ENCODE measurements at places on chromosomes 13 and 19. TPM values are rescaled to one million over a fixed set of nuclear protein-coding genes. Genes with fewer than 3 reads are reported as not detected.
A peak's percentile ranks its signal among the peaks of the same experiment; 100 is the strongest.

GRCh38 chr13:51332566-51333361 lies 6.7 kb upstream of the SERPINE3 start:
- DNase-seq, result no peak

- DNase-seq, result peak; percentile 86
Measured at GRCh38 chr19:33514885-33515551, 6.6 kb downstream of the PEPD start.

The GNG7 gene
- total RNA-seq, result 6.1 TPM

The PSG7 gene
- total RNA-seq, result not detected

DNA sequence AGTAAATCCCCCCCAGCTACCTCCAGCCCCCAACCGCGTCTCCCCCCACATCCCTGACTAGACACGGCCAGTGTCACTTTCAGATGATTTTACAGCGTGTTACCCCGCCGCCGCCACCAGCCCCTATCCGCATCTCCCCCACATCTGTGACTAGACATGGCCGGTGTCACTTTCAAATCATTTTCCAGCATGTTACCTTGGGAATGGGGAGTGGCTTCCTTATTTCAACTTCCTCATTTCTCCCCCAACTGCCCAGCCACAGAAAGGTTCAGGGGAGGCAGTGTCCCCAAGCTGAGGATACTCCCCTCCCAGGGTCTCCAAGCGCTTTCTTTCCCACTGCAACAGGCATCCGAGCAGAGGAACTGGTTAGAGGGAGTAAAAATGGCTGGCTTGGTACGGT lies 18.4 kb downstream of the ADGRL1 start:
- DNase-seq, result no peak

- DNase-seq, result no peak
Measured at GRCh38 chr13:49697468-49697867, 6.2 kb upstream of the EBPL start.

The DCT gene
- 0.19 TPM for total RNA-seq

The ENOX1 gene
- 5.3 TPM for total RNA-seq

DNA sequence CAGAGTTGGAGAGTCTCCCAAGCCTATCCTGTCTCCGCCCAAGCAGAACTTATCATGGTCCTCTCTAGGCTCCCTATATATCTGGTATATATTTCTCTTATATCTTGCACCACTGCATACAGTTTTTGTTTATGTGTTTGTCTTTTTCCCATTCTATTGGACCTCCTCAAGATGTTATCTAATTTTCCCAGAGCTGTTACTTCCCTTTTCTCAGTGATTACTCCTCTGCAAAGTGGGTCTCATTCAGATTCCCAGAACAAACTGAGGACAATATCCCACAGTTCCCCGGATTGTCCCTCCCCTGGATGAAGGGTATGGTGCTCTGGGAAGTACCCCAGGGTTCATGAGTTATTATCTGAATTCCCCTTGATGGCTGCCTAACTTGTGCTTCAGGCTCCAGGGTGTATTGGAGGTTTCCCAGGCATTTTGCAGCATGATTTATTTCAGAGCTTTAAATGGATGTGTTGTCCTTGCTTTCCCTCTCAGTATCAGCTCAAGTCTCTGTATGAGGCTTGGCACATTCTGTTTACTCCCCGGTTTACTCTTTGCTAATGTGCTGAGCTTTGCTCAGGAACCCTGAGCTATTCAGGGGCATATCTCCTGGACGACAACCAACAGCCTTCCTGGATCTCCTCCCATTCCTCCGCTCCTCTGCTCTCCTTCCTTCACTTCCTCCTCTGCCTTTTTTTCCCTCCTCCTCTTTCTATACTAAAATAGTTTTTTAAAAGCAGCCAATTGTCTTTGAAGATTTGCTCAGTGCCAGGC lies 329.3 kb downstream of the SPRY2 start:
- DNase-seq, result no peak

- no peak for DNase-seq
Measured at GRCh38 chr19:46224773-46225172, 4.8 kb upstream of the IGFL1 start.

DNA sequence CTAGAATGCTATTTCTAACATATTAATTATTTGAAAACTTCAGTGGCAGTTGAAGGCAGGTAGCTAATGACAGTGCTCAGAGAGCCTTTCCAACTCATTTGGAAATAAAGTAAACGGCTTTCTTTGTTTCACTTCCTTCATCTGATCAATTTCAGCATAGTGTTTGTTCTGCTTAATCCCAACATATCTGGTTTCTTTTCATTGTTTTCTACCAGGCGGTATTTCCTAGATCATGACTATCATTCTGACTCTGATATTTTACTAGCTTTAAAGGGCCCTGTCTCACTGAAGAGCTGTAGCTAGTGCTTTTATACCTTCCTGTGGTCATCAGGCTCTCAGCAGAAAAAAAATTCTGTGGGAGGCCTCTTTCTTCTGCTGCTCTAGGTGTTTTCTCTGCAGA lies 178.6 kb downstream of the RBM26 start:
- DNase-seq, result no peak

- DNase-seq, result no peak
Measured at GRCh38 chr19:41528106-41528505, 47.9 kb upstream of the CEACAM21 start.

The JAK3 gene
- 6.6 TPM for total RNA-seq

GRCh38 chr13:74136084-74136658 lies 2.0 kb upstream of the KLF12 start:
- DNase-seq, result peak; percentile 84

The CRX gene
- not detected for total RNA-seq

DNA sequence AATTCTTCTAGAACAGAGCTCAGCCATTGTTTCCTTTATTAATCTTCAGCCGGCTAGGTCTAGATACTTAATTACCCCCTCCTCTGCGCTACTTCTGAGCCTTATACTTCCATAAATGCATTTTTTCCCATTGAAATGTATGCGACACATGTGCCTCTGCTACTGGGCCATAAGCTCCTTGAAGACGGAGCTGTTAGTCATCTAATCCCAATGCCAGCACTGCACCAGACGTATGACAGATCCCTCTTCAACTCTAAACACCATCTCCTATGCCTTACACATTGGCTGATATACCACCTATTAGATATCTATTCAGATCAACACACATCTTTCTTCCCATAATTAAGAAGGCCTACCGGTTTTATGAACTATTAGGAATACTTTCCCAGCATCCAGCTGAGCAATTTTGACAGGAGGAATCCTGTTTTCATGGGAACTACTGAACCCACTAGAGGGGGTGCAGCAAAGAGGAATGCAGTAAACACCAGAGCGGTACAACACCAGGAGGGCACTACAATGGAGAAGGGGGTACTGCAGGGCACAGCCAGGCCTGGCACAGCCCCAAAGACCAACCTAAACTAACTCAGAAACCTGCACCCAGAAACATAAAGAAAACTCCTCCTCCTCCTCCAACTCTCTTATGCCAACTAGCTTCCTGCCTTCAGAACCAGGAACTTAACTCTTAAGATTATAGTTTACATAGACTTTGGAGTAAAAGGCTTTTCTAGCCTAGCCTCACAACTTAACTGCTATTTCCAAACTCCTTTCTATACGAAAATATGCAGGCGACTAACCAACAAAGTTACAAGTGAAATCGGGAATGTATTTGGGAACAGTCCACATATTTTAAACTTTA lies 18.7 kb downstream of the STK24 start:
- DNase-seq, result no peak

GRCh38 chr19:47729799-47730520 lies 15.4 kb upstream of the NOP53 start:
- DNase-seq, result peak; percentile 89

The MRPL4 gene
- 28.2 TPM for total RNA-seq

DNA sequence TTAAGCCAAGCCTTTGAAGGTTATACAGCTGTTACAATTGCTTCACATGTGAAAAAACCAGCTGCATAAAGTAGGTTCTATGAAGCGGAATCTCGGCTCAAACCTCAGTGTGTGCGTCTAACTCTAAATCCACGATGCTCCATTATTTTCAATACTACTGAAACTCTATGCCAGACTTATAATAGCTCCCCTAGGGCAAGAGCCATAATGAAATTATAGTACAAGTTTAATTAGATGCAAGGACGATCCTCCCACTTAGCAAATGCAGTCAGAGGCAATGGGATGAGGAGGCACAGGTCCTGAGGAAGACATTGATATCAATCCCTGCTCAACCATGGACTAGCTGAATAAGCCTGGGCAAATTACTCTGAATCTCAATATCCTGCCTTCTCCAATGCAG lies 31.1 kb downstream of the SLC7A1 start:
- DNase-seq, result no peak

DNA sequence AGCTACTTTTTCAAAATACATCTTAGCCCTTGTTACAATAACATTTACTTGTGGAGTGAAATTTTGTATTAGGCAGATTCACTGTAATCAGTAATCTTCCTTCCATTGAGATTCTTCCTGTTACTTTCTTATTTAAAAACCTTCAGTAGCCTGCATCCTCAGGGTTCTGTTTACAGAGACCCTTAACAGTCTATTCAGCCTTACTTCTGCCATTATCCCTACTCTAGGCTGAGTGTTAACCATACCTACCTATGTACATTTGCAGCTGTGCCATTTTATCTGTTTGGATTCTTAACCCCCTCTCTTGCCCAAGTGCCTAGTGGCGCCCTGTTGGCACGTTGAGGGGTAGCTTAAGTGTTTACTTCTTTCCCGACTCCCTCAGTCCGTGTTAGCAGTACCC lies 71.9 kb downstream of the LRCH1 start:
- DNase-seq, result no peak

GRCh38 chr19:7648265-7649014 lies 11.5 kb downstream of the STXBP2 start:
- no peak for DNase-seq

The TJP3 gene
- total RNA-seq, result 0.10 TPM

The KLK4 gene
- total RNA-seq, result not detected

The SERPINE3 gene
- not detected for total RNA-seq

The IGFLR1 gene
- total RNA-seq, result 9.3 TPM

GRCh38 chr13:25990801-25991200 lies 61.0 kb downstream of the SHISA2 start:
- DNase-seq, result no peak

DNA sequence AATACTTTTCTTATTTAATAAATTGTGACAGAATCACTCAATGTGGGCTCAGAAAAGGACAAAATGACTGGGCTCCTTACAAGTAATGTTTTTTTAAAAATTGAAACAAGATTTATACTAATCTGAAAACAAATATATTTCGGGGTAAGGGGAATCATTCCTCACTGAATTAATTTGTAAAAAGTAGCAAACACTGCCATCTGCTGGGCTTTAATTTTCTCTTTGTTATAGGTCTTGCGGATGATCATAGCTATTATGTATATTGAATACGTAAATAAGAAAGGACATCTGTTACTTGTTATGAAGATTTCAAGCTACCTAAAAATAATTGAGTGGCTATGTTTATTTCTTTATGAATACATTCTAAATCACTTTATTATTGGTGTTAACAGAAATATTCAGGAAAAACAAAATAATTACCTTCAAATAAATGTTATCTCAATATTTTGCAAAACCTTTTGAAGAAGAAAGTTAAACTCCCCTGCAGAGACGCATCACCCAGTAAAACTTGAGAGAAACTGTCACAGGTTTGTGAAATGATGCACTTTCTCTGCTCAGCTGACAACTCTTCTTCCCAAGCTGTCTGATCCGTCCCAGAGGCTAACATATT lies 17.8 kb upstream of the ENOX1 start:
- DNase-seq, result no peak

DNA sequence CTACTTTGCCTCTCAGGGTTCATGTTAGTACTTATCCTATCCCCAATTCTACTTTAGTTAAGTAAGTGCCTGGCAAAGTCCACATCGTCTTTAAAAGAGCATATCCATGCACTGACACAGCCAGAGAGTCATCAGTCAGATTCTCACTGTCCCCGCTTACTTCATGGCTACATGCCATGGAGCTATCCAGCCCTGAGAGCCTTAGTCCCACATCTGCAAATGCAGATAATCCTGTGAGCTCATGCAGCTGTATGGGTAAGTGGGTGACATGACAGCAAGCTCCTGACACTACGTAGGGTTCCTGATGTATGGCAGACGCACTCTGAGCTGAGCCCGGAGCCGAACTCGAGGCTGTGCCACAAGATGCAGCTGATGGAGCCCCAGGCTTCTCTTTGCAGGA lies 661.5 kb downstream of the LIG4 start:
- DNase-seq, result no peak

DNA sequence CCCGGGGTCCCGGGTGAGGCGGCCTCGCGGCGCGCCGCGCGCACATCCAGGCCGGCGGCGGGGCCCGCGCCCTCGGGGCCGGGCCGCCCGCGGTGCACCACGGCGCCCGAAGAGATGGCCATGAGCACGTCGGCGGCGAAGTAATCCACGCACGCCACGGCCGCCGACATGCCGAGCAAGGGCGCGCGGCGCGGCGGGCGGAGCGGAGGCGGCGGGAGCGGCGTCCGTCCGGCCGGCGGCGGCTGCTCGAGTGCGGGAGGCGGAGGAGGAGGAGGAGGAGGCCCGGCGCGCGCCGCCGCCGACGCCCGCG lies at the start of gene KLF16:
Gene KLF16, minus strand, starts transcription at position 252 of the 310 bp plus-strand sequence. Its CDS starts 82 bp downstream, at position 170.
- no peak for DNase-seq

- no peak for DNase-seq
Measured at GRCh38 chr19:46133101-46133627, 8.7 kb upstream of the IGFL3 start.

The KIR3DL1 gene
- not detected for total RNA-seq

DNA sequence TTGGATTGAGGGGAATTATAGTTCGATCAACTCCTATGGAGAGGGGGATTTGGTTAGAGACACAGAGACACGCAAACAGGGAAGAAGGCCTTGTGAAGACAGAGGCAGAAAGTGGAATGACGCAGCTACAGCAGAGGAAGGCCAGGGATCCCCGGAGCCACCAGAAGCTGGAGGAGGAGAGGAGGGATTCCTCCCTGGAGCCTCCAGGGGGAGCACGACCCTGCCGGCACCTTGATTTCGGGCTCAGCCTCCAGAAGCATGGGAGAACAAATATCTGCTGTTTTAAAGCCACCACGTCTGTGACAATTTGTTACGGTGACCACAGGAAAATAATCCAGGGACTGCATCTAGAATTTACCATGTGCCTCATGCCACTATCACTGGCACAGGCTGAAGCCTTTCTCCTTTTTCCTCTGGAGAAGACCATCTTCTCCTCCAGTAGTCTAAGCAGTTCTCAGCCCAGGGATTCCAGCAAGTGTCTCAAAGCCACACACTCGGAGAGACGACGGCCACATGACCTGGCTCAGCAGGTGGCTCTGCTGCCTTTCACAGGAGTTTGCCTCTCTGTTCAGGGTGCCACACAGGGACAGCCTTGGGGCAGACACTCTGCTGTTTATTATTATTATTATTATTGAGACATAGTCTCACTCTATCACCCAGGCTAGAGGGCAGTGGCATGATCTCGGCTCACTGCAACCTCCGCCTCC lies 39.9 kb upstream of the CCNE1 start:
- no peak for DNase-seq

GRCh38 chr13:108963846-108964600 lies 334.6 kb downstream of the MYO16 start:
- no peak for DNase-seq

DNA sequence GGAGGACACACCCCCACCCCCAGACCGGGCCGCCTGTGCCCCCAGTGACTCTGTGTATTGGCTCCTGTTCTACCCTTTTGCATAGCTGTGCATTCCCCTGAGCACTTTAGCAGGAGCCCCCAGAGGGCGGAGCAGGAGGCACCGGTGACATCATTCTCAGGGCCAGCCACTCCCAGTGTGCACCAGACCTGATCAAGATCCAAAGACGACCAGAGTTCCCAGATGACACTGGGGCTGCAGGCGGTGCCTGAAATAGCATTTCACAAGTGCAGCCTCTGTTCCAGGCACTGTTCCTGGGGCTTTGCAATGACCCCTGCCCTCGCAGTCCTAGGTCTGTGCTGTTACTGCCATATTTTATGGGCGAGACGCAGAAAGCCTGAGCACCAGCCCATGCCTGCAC lies 14.5 kb upstream of the PTPRS start:
- no peak for DNase-seq

The ZNF723 gene
- not detected for total RNA-seq

The SYCN gene
- not detected for total RNA-seq

GRCh38 chr19:35114353-35115176 lies 1.1 kb upstream of the FXYD3 start:
- peak; percentile 90 for DNase-seq

Measured in posterior vena cava (tissue), 2 donors.